ENCODE measurements at places on chromosomes 1 and 21.

DNA sequence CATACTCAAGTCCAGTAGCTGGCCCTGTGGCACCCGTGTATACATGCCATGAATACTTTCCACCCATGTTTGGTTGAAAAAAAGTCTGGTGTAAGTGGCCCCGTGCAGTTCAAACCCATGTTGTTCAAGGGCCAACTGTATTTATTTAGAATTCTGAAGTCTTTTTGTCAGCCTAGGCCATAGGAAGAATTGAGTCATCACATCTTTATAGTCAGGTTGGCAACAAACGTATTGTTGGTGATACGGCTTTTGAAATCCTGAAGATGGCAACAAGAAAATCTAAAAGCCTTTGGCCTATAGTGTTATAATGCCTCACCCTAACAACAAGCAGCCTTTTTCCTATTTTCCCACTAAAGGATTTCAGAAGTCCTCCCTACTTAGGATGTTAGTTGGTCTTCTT, 363.6 kb downstream of the PLPP3 start:
- DNase-seq = no peak

DNA sequence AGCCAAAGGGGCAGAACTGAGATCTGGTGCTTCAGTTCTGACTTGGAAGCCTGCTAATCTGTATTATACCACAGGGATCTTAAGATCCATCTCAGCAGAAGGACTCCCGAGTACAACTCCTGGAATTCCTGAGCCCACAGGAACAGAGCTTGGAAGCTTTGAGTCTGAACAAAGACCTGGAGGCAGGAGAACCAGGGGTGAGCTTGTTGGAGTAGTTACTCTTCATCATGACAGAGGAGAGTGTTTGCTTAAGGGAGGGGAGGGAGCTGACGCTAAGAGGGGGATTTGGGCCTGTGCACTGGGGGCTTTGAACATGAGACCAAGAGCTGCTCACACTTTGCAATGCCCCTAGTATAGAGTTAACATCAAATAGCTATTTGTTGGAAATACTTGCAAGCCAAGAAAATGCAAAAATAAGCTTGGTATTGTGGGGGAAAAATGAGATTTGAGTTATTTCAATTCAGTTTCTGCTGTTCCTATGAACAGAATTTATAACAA, 41.1 kb upstream of the TRABD2B start:
- no peak for DNase-seq

DNA sequence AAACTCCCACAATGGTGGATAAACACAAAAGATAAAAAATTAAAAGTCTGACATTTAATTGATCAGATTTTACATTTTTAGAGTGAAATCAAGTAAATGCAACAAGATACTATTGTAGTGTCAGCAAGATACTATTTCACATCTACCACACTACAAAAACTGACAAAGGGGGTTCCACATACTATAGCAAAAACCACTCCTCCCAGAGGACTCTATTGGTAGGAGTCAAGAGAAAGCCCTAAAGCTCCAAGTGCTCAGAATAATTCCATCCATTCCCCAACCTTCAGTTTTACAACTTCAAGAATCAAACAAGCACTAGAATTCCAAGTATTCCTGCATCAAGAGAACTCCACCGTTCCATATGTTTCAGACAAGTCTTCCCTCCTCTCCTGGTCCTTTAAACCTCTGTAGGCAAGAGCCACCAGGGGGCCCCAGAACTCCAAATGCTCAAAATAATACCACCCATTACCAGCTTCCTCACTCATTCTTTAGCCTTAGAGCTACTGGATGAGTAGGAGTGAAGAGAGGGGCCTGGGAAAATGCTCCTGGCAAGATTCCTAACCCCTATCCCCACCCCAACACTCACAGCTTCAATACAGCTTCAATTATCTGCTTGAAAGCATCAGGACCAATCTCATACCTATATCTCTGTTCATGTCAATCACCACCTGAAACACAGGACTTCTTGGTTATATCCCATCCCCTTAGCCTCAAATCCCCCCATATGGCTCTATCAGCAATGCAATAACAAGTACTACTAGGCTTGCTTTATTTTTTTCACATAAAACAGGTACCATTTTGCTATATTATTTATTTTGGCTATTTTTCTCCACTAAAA, 9.9 kb downstream of the TOR1AIP2 start:
- no peak for DNase-seq

GRCh38 chr1:86104606-86105532, 51.7 kb downstream of the COL24A1 start:
- DNase-seq = no peak
